ENCODE measurements at places on chromosomes 2 and 18. TPM values are rescaled to one million over a fixed set of nuclear protein-coding genes. Genes with fewer than 3 reads are reported as not detected.

- DNase-seq: no peak
- peaks cover 3% of the 10 kb centered on the region for H3K27me3 ChIP-seq
- no peak overlapping the region for H3K4me3 ChIP-seq
Measured at GRCh38 chr2:98009887-98010760, 14.4 kb upstream of the TMEM131 start.

PIAS2 gene
- total RNA-seq: 36.2 TPM

MC4R gene
- total RNA-seq: not detected

RNF152 gene
- total RNA-seq: 137 TPM
